Femur (tissue), 1 donor: ENCODE measurements at places on chromosomes 5 and 9.

DNA sequence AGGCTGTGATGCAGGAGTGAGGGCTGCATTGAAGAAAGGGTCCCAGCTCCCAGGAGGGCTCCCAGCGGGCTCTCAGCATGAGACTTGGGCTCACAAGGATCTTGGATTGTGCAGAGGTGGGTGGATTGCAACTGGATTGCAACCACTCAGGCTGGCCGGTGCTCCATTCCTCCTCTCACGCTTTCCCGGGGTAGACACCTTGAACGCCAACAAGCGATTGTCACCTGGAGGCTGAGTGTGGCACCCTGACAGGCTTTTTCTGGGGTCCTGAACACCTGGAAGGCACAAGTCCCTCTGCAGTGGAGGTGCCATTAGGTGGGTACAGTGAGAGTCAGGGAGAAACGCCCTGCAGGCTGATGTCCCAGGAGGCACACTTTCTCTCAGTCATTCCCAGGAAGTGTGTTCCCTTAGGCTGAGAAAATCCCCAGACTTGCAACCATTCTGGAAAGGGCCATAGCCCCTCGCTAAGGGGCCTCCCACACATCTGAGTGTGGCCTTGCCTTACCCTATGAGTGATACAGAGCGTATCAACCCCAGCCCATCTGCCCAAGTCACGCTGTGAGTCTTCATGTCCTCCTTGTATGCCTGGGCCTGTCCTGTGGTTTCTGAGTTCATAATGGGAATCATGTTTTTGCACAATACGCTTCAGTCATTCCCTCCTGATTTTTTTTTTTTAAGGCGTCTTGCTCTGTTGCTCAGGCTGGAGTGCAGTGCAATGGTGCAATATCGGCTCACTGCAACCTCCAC, 488.1 kb downstream of the IRX1 start:
- DNase-seq, result no peak

- no peak for DNase-seq
These were observed 314.1 kb downstream of the PRELID2 start for GRCh38 chr5:145521066-145521465.

GRCh38 chr5:73135429-73136054, 15.2 kb downstream of the TMEM171 start:
- DNase-seq, result no peak

DNA sequence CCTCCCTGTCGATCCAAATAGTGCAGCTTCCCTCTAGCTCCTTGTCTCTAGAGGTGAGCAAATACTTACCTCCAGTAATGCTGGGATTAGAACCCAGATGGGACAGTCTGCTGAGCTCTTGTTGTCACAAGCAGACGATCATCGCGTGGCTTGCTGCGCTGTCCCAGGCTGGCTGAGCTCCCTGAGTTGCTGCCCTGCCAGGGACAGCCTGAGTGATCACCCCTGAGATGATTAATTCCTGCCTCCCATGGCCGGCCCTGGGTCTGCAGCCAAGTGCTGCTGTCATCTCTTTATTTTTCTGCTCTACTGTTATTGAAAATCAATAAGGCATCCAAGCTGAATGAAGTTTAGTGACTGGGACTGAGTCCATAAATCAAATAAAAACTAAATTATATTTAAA, 94.0 kb upstream of the ALDH1B1 start:
- DNase-seq, result no peak

- no peak for DNase-seq
These were observed 9.3 kb downstream of the TTC23L start for GRCh38 chr5:34848230-34848629.

- no peak for DNase-seq
These were observed 465.1 kb downstream of the PDE4D start for GRCh38 chr5:59428391-59428790.

GRCh38 chr9:124348363-124348762, 66.9 kb downstream of the PSMB7 start:
- DNase-seq, result no peak

DNA sequence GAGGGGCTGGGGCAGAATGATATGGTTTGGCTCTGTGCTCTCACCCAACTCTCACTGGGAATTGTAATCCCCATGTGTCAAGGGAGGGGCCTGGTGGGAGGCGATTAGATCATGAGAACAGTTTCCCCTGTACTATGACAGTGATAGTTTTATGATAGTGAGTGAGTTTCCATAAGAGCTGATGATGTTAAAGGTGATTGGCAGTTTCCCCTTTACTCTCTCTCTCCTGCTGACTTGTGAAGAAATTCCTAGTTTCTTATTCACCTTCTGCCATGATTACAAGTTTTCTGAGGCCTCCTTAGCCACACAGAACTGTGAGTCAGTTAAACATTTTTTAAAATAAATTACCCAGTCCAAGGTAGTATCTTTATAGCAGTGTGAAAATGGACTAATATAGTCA, 120.4 kb upstream of the CDH9 start:
- DNase-seq, result no peak

DNA sequence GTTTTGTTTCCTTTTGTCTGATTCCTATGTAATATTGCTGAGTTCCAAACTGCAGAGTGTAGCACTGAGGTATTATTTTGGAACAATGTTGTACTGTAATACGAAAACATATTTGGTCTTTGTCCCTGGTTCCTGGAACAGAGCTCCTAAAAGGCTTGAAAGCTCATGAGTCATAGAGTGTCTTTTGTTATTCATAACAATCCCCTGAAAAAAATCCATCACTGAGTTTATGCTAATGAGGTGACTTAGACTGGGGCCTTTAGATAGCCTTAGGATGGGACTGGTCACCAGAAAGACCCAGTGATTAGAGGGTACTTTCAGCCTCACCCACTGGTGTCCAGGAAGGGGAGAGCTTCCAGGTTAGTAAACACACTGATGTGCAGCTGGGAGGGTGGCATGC, 132.7 kb upstream of the POU5F2 start:
- DNase-seq, result no peak

GRCh38 chr9:133781828-133782135, 43.6 kb upstream of the SARDH start:
- no peak for DNase-seq

- no peak for DNase-seq
These were observed 50.4 kb downstream of the ZNF474 start for GRCh38 chr5:122179701-122180100.

- DNase-seq, result no peak
These were observed 62.5 kb downstream of the HSPA4 start for GRCh38 chr5:133114166-133114932.

DNA sequence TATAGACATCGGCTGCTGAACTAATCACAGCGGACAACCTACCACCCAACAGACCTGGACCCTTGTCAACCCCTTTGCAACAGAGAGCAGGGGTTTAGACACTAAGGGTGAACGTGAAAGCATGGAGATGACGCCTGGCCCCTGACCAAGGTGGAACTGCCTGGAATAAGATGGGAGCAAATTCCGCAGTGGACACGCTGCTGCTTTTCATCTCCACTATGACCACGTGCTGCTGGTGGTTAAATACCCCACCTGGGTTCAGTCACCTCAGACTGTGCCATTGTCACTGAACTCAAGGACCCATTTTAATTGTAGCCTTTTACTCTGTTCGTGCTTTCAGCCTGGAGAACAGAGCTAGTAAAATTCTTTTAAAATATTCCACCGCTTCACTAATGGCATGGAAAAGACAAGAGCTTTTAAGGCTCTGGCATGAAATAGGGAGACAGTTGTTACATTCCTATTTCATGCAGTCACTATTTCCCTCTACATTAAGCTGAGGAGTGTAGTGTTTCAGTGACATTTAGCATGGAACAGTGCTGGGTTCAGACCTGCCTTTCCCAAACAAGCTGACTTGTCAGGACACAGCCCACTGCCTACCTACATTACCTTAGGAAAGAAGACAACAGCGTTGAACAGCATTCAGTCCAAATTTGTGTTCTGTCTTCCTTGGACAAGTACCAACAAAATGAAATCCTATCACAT, 96.8 kb downstream of the ANKRD18B start:
- DNase-seq, result peak; percentile 32

- DNase-seq, result no peak
These were observed 59.8 kb upstream of the TBC1D9B start for GRCh38 chr5:179967489-179967888.

GRCh38 chr9:129480227-129480626, 140.7 kb downstream of the C9orf50 start:
- no peak for DNase-seq

DNA sequence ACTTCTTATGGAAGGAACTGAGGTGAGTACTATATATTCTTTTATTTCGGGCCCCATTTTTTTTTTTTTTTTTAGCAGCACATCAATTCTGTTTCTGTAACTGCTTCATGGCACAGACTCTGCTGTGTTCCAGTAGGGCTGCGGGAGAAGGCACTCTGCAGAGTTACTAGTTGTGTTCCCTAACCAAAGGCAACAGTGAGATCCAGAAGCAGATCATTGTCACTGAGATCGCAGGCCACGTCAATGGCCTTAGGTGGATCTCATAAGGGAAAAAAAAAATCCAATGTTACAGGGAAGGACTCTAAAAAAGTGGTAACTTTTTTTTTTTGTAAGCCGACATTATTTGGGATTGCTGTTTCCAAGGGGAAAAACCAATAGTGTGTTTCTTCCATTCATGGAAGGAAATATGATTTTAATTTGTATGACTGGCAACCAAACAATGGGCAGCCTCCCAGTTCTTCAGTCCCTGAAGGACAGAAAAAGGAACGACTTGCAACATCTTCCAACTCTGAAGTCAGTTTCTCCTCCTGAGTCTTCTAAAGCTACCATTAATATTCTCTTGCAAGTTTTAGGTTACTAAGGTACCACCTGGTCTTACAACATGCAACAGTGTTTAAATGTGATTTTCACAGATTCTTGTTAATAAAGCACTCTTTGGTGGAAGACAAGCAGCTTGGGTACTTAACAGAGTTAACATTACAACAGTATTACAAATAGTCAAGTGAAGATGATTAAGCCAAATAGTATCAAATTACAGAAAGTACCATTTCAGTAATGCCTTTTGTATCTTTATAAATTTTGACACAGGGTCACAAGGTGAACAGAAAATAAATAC, 52.8 kb downstream of the HABP4 start:
- DNase-seq, result peak; percentile 60

GRCh38 chr5:160272889-160273288, 39.5 kb downstream of the CCNJL start:
- DNase-seq, result no peak

DNA sequence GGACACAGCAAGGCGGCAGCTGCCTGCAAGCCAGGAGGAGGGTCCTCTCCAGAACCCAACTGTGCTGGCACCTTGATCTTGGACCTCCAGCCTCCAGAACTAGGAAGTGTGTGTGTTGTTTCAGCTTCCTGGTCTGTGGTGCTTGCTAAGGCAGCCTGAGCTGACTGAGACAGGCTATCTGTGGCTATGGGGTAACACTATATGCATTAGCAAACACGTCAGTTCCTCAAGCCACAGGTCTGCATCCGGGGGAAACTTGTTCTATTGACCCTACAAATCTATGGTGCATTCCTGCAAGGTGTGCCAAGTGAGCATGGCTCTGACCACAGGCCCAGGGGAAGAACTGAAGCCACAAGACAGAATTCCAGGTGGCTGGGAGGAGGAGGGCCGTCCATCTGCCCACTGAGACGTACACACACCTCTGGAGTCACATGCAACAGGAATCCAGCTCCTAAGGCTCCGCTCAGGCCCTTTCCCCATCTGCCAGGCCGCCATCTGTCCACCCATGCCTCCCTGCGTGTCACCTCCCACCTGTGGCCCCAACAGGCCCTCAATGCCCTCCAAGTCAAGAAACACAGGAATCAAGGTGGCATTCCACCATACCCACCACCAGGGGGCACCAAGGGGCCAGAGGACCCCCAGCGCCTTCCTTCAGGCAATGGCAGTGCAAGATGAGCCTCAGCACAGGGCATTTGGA, 174.9 kb downstream of the ROR2 start:
- DNase-seq, result peak; percentile 85

- no peak for DNase-seq
These were observed 272.8 kb downstream of the NNT start for GRCh38 chr5:43875741-43876140.

DNA sequence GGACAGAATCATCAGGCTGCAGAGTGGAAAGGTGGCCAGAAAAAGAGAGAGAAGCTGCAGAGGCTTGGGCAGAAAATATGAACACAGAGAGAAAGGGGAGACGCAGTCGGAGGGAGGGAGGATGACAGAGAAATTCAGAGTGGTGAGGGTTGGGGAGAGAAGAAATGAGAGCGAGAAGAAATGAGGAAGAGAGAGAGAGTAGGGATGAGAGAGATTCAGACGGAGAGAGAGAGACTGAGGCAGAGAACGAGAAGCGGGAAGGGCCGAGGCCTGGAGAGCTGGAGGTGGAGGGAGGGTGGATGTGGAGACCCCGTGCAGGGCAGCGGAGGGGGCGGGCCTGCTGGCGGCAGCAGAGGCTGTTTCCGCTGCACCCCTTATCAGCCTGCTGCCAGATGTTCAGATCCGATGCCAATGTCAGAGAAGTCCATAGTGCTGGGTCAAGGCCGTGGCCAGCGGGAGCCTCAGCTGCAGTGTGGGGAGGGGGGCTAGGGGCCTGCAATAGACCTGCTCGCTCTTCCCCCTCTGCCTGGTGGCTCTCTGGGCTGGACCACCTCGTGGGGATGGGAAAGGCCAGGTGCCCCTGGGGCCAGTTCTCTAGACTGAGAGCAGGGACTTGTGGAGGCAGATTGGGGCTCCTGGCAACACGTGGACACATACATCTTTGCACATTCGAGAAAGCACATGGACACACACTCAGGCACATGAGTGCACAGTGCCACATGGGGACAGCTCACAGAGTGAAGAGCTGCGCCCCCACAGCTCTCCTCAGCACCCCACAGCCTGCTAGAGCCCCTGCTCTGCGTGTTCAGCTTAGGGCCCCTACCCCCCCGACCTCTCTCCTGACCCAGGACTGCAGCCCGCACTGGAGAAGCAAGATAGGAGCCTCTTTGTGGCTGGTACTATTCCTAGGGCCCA, 4.9 kb upstream of the NR5A1 start:
- DNase-seq, result no peak

DNA sequence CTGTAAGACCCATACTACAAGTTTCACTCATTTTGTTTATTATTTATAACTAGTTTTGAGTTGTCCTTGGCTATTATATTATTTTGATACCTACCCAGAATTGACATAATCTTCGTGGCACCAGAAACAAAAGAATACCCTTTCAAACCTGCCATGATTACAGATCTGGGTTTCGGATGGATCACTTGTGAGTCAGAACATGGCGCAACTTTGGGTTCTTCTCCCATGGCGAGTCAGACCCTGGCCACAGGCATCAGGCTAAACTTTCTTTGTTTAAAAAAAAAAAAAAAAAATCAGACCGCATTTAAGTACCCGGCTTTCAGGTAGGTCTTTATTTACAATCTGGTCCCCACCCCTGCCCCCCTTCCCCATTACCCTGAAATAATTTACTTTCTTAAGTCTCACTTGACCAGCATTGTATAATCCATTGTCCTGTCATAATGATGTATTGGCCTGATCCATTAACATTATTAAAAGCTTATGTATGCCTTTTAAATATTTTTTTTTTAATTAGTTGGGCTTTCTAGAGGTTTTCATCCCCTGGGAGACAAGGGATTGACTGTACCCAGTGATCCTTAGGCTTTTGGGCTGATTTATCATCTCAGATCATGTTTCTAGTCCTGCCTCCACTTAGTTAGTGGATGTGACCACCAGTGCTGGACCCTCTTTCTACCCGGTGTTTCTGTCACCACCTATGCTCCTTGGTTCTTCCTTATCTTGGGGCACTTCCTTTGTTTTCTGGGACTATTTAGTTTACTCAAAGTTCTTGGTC, 43.9 kb downstream of the F2RL2 start:
- no peak for DNase-seq
